Mesothelial cell of epicardium (in vitro differentiated cells): ENCODE measurements at places on chromosomes 16 and 17. TPM values are rescaled to one million over a fixed set of nuclear protein-coding genes. Genes with fewer than 3 reads are reported as not detected.
A peak's percentile ranks its signal among the peaks of the same experiment; 100 is the strongest.

GGNBP2 gene
- total RNA-seq: 67.5 to 71.2 TPM (median 69.8 TPM) in 3 replicates

NHLRC4 gene
- 2.3 to 3.0 TPM (median 2.7 TPM) in 3 replicates for total RNA-seq

DNA sequence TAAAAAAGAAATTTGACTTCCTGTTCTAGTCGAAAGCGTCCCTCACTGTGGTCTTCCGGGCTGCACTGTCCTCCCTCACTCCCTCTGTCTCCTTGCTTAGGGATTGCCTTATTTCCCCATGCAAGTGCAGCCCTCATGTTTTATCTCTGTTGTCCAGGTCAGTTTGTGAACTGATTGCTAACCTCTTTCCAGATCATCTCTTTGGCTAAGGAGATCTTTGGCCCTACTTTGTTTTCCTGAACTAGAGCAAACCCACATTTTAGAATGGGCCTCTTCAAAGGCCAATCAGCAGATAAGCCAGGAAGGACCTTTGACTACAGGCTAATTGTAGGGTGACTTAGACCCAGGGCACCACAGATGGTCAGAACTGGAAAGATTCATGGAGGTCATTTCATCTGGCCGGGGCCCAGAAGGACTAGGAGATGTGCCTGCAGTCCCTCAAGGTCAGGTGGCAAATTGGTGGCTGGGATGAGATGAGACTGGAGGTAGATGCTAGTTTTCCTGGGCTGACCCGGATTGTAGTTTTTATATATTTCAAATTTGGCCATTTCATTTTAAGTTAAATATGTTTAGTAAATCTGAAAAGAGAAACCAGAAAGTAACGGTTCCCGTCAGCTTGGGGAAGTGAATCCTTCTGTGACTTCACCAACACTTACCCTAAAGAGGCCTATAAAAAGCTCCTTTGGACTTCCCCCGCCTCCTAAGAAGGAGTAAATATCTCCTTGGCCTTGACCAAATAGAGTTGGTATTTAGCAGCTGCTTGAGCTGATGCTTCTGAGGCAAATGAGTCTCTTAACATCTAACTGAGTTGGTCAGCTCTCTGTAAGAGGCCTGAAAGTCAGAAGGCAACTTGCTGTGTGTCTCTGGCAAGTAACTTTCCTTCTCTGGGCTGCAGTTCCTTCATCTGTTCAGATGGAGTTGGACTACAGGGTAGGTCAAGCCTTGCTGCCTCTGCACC is 6.2 kb upstream of the SLC25A19 start:
- H3K27me3 ChIP-seq: no peaks in the 10 kb centered on the region
- no peaks in the 10 kb centered on the region for H3K36me3 ChIP-seq
- H3K4me3 ChIP-seq: no peak overlapping the region
- no peak for DNase-seq
- H3K27ac ChIP-seq: no peak overlapping the region

DNA sequence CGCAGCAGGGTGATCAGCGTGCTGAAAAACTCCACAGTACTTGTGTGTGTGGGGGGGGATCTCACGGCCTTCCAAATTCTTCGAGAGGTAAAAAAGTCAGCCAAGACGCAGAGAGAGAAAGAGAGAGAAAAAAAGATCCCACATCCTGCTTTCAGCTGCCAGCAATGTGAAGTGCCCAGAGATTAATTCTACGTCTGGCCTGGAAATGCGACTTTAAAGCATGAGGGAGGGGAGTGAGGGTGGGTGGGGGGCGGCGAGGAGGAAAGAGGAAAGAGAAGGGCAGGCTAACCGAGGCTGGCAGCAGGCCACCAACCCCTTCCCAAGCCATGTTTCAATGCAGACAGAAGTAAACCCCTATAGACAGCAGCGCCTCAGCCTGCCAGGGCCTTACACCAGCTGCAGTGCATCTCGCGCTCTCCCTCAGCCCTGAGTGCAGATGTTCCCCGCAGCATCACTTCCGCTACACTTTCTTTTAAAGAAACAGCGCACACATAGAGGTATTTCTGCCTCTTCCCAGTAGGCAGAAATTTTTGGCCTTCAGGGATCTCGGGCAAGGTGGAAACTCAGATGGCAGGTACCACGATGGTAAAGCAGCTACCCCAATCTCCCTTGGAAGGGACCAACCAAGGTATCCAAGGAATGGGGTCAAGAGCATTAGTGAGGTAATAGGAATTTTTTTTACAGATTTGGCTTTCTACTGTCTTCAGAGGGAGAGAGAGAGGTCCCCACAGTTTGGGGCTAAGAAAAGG is 87.8 kb downstream of the SMG6 start:
- peaks cover 6% of the 10 kb centered on the region for H3K36me3 ChIP-seq
- peak overlapping the region; percentile 98 for H3K27ac ChIP-seq
- H3K4me3 ChIP-seq: peak overlapping the region; percentile 33
- DNase-seq: peak; percentile 75

DNA sequence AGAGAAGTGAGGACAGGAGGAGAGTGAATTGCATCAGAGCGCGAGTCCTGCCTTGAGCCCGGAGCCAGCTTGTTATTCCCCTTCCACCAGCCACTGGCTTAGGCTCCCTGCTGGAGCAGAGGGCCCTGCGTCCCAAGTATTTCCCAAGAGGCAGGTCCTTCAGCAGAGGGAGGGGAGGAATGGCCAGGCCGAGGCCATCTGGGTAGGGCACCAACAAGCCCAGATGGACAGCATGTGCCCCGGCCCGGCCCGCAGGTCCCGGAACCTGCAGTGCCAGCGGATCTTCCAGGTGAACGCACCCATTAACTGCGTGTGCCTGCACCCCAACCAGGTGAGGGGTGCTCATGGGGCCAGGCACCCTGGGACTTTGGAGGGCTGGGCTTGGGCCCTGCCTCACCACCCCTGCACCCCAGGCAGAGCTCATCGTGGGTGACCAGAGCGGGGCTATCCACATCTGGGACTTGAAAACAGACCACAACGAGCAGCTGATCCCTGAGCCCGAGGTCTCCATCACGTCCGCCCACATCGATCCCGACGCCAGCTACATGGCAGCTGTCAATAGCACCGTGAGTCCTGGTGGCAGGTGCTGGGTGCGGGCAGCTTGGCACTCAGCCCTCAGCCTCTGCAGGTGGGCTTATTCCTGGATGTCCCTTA is 1.7 kb downstream of the MLST8 start:
- H3K4me3 ChIP-seq: peak overlapping the region; percentile 79
- peaks cover 6% of the 10 kb centered on the region for H3K36me3 ChIP-seq
- peaks cover 9% of the 10 kb centered on the region for H3K4me1 ChIP-seq
- H3K27ac ChIP-seq: no peak overlapping the region

GRCh38 chr17:73489991-73490390 is 154.3 kb downstream of the SDK2 start:
- no peak overlapping the region for H3K4me3 ChIP-seq
- H3K4me1 ChIP-seq: peaks cover 40% of the 10 kb centered on the region
- no peak overlapping the region for H3K27ac ChIP-seq
- H3K36me3 ChIP-seq: peaks cover 10% of the 10 kb centered on the region
- peaks cover 1% of the 10 kb centered on the region for H3K27me3 ChIP-seq
- DNase-seq: no peak

MT1G gene
- not detected in 3 replicates for total RNA-seq

GRCh38 chr17:44847586-44847985 is at the start of gene HIGD1B:
HIGD1B (plus strand) TSS chr17:44847883; CDS start chr17:44848153, 270 bp downstream.
- H3K36me3 ChIP-seq: peaks cover 26% of the 10 kb centered on the region
- H3K4me3 ChIP-seq: no peak within 1 kb of the TSS
- no peaks in the 10 kb centered on the region for H3K27me3 ChIP-seq
- no peak within 1 kb of the TSS for H3K27ac ChIP-seq

GRCh38 chr16:57464523-57464922 is 2.0 kb downstream of the POLR2C start:
- no peak overlapping the region for H3K27ac ChIP-seq
- H3K4me3 ChIP-seq: no peak overlapping the region
- no peak for DNase-seq
- H3K4me1 ChIP-seq: peaks cover 14% of the 10 kb centered on the region
- peaks cover 24% of the 10 kb centered on the region for H3K36me3 ChIP-seq

TBX6 gene
- 2.3 to 2.7 TPM (median 2.4 TPM) in 3 replicates for total RNA-seq

COPZ2 gene
- 28.2 to 31.8 TPM (median 30.7 TPM) in 3 replicates for total RNA-seq

ARL16 gene
- 42.8 to 44.7 TPM (median 44.5 TPM) in 3 replicates for total RNA-seq

DNA sequence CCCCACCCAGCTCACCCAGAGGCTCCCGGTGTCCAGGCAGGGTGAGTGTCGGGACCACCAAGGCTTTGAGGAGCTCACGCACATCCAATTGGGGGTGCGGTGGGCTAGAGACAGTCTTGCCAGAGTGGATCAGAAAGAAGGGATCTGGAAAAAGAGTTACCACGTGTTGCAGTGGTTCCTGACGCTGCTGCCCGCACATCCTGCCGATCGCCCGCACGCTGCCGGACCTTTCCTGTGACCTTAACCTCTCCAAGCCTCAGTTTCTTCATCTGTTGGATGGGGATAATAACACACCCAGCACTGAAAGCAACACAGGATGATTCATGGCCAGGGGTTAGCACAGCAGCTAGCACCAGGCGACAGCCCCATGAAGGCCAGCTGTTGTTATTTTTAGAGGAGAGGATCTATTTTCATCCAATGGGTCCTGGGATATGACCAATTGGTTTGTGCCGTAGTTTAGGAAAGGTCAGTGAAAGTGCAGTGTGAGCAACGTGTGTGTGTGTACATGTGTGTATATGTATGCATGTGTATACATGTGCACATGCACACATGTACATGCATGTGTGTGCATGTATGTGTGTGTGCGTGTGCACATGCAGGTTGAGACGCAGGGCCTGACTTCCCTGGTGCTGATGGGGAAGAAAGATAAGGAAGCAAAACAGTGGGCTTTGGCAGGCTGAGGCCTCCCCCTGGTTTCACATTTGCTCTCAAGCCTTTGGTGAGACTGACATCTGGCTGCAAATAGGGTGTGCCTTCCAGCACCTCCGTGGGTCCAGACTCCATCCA is 2.5 kb downstream of the ITGAX start:
- no peak overlapping the region for H3K27ac ChIP-seq
- H3K4me3 ChIP-seq: no peak overlapping the region
- DNase-seq: no peak
- no peaks in the 10 kb centered on the region for H3K36me3 ChIP-seq
- H3K27me3 ChIP-seq: peaks cover 19% of the 10 kb centered on the region

GRCh38 chr17:39996800-39997199 is 16.2 kb downstream of the PSMD3 start:
- no peaks in the 10 kb centered on the region for H3K4me1 ChIP-seq
- H3K36me3 ChIP-seq: peaks cover 40% of the 10 kb centered on the region
- no peak overlapping the region for H3K4me3 ChIP-seq
- no peak for DNase-seq
- no peaks in the 10 kb centered on the region for H3K27me3 ChIP-seq

DNA sequence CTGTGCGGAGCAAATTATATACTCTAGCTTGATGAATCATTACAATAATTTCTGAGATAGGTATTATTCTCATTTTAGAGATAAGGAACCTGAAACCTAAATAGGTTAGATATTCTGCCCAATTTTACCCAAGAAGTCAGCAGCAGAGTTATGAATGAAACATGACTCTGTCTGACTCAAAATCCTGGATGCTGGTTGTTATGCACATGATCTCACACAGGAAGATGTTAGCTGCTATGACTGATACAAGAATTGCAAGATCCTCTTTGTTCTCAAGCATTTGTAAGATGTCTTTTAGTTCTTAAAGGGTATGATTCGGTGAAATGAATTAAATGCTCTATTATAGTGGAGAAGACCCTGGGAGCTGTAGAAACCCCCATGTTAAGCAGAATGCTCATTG is 447.8 kb downstream of the KIF2B start:
- H3K4me3 ChIP-seq: no peak overlapping the region
- H3K27me3 ChIP-seq: no peaks in the 10 kb centered on the region
- DNase-seq: no peak
- no peaks in the 10 kb centered on the region for H3K4me1 ChIP-seq
- no peak overlapping the region for H3K27ac ChIP-seq
- no peaks in the 10 kb centered on the region for H3K36me3 ChIP-seq

GRCh38 chr17:1455291-1455796 is 688 bp downstream of the CRK start:
- H3K36me3 ChIP-seq: no peaks in the 10 kb centered on the region
- H3K4me3 ChIP-seq: peak overlapping the region; percentile 92
- DNase-seq: no peak

DNA sequence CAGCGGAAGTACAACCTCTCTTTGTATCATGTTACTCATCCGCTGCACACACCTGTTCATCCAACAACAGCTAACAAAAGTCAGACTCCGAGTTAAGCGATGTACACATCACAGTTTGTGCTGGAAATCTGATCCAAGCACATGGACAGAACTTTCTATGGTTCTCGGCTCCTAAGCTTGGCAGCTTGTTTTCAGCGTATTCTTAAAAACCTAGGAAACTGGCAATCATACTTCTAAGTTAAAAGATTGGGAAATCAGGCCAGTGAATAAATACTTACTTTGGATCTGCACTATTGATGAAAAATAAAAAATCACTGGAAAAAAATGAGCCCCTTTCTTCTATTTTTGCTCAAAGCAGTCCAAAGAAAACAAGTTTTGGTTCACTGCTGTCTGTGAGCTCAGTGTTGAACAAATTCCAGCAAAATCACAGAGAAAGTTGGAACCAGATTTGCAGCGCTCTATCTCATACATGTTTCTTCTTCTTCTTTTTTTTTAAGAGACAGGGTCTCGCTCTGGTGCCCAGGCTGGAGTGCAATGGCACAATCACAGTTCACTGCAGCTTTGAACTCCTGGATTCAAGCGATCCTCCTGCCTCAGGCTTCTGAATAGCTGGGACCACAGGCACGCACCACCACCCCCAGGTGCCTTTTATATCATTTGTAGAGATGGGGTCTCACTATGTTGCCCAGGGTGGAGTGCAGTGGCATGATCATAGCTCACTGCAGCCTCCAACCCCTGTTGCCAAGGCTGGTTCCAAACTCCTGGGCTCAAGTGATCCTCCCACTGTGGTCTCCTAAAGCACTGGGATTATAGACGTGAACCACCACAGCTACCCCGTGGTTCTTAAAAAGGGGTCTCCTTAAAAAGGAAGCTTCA is 71.6 kb upstream of the CREBBP start:
- H3K27me3 ChIP-seq: peaks cover 2% of the 10 kb centered on the region
- H3K36me3 ChIP-seq: no peaks in the 10 kb centered on the region
- H3K4me3 ChIP-seq: no peak overlapping the region
- H3K4me1 ChIP-seq: peaks cover 40% of the 10 kb centered on the region
- peak overlapping the region; percentile 57 for H3K27ac ChIP-seq

ARHGDIA gene
- 258 to 275 TPM (median 268 TPM) in 3 replicates for total RNA-seq

BAHCC1 gene
- total RNA-seq: 34.9 to 36.4 TPM (median 35.1 TPM) in 3 replicates

C16orf96 gene
- 0.45 to 0.95 TPM (median 0.58 TPM) in 3 replicates for total RNA-seq

ITGAL gene
- 0.45 TPM in 1 of 3 replicates, not detected in the others for total RNA-seq

DHODH gene
- total RNA-seq: 9.2 to 11.7 TPM (median 11.5 TPM) in 3 replicates

ATP1B2 gene
- 9.6 to 10.5 TPM (median 10.2 TPM) in 3 replicates for total RNA-seq

NPIPB4 gene
- total RNA-seq: 251 to 269 TPM (median 260 TPM) in 3 replicates

RASD1 gene
- total RNA-seq: 1.9 to 2.8 TPM (median 2.1 TPM) in 3 replicates

DNA sequence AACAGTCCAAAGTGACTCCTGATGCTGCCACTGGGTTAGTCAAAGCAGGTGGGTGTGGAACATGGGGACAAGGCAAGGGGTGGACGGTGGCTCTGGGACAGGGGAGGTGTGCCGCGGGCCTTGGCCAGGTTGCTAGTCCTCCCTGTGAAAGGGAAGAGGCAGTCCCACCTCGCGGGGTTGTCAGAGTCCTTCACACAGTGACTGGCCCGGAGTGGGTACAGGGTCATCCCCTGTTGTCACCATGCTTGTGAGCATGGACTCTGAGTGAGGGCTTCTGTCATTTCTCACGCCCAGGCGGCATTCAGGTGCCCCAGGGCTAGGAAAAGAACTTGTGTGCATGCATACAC is 3.1 kb upstream of the ZNF469 start:
- no peak overlapping the region for H3K4me3 ChIP-seq
- no peaks in the 10 kb centered on the region for H3K36me3 ChIP-seq
- no peak overlapping the region for H3K27ac ChIP-seq
- H3K27me3 ChIP-seq: peaks cover 9% of the 10 kb centered on the region
- no peak for DNase-seq
- peaks cover 8% of the 10 kb centered on the region for H3K4me1 ChIP-seq
